Memory B cell (primary cell): ENCODE measurements at places on chromosomes 4 and X.

DNA sequence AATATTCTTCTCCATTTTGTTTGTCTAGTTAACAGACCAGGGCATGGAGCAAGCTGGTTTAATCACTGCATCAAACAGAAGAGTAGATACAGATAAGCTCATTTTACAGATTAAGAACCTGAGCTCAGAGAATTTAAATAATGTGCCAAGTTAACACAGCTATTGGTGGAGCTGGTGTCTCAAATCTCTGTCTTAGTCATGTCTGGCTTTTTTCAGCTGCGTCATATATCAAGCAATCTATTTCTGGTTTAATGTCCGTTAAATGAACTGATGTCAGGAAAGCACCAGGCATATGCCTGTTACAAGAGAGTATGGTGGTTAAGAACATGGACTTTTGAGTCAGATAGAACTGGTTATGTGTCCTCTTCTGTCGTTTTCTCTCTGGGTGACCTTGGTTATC is 79.8 kb upstream of the ADGRA3 start:
- H3K4me3 ChIP-seq: no peak overlapping the region
- H3K4me1 ChIP-seq: no peaks in the 10 kb centered on the region
- no peak for DNase-seq
- H3K27ac ChIP-seq: no peak overlapping the region
- H3K36me3 ChIP-seq: no peaks in the 10 kb centered on the region
- H3K27me3 ChIP-seq: no peaks in the 10 kb centered on the region

DNA sequence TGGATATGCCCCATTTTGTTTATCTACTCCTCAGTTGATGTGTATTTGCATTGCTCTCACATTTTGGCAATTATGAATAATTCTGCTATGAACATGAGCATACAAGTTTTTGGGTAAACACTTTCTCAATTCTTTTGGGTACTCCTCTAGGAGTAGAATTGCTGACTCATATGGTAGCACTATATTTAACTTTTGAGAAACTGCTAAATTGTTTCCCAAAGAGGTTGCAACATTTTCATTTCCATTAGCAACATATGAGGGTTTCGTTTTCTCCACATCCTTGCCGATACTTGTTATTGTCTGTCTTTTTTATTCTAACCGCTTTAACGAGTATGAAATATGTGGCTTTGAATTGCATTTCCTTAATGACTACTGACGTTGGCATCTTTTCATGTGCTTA is 185.4 kb downstream of the TSPAN5 start:
- no peak for DNase-seq
- H3K4me3 ChIP-seq: no peak overlapping the region
- peaks cover 9% of the 10 kb centered on the region for H3K36me3 ChIP-seq
- H3K27me3 ChIP-seq: no peaks in the 10 kb centered on the region

DNA sequence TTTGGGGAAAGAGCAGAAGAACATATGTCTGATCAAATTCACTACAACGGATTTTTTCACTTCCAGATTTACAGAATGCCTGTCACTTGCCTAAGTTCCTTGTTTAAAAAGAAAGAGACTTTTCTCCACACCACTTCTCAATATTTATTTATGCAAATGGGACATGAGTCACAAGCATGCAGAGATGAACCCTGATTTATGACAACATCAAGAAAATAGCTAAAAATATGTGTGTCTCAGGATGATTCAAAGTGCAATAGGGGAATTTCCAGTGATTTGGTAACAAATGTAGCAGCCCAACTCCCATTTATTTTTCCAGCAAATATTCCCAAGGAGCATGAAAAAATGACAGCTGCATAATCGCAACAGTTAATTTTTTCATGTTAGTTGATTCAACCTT is 180.4 kb upstream of the FAT1 start:
- no peak for DNase-seq
- no peak overlapping the region for H3K4me3 ChIP-seq

- H3K4me1 ChIP-seq: peaks cover 4% of the 10 kb centered on the region
- DNase-seq: no peak
- H3K4me3 ChIP-seq: no peak overlapping the region
- H3K27ac ChIP-seq: no peak overlapping the region
- no peaks in the 10 kb centered on the region for H3K27me3 ChIP-seq
Observed at GRCh38 chr4:82866706-82867385, 24.1 kb downstream of the SEC31A start.

DNA sequence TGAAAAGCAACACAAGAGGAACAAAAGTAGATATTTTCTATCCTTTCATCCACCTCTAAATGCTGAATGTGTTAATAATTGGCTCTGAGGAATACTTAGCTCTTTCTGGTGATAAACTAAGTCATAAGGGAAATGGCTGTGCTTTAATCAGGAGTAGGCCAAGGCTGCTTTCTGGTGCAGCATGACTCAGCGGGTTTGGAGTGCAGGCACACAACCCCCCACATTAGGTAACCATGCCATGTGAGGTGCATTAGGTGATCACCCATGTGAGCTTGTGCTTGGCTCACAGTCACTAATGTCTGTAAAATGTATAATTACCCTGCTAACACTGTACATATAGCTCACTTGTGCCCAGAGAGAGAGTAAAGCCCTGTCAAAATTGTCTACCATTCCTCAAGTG is 57.2 kb downstream of the USP38 start:
- H3K36me3 ChIP-seq: peaks cover 3% of the 10 kb centered on the region
- H3K4me1 ChIP-seq: no peaks in the 10 kb centered on the region
- no peak overlapping the region for H3K27ac ChIP-seq
- no peak for DNase-seq

DNA sequence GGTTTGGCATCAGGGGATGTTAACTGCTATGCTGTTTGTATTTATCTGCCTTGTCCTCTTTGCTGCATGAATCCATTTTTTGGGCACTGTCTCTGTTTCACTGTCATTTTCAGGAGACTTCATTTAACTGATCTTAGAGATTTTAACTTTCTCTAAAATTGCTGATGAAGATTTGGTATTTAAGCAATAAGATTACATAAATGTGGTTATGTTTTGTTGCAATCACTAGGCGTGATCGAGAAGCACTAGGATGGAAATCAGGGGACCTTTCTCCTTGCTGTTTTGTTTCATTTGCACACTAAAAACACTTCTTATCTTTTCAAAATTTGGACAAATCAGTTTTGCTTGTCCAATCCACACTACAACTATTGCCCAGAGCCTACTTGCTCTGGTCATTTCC is 15.4 kb downstream of the CXCL2 start:
- H3K36me3 ChIP-seq: no peaks in the 10 kb centered on the region
- no peak overlapping the region for H3K27ac ChIP-seq
- no peaks in the 10 kb centered on the region for H3K4me1 ChIP-seq
- H3K4me3 ChIP-seq: no peak overlapping the region
- no peak for DNase-seq

GRCh38 chr4:1490011-1490653 is 83.9 kb upstream of the NKX1-1 start:
- H3K27ac ChIP-seq: no peak overlapping the region
- H3K4me1 ChIP-seq: no peaks in the 10 kb centered on the region
- no peak for DNase-seq
- peaks cover 10% of the 10 kb centered on the region for H3K27me3 ChIP-seq
- no peak overlapping the region for H3K4me3 ChIP-seq

DNA sequence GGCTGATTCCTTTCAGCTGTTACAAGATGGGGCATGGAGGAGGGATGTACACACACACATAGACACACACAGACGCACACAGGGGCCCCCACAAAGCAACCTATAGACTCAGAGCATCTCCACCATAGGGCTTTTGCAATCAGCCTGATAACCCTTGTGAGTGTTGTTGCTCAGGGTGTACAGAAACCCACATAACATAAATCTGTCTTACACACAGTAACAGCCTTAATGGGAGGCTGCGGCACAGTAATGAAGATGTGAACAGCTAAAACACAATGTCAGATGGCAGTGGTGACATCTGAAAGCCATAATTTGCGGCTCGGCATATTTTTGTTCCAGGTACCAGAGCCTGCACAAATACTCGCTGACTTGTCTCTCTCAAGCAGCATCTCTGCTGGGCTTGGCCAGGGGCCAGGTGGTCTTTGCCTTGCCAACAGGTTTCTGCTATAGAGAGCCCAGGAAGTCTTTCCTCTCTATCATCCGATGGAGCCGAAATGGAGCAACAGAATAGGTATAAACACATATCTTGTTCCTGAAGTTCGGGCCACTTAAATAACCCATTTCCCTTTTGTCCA is 357.2 kb upstream of the GATB start:
- no peak for DNase-seq
- no peaks in the 10 kb centered on the region for H3K36me3 ChIP-seq
- peaks cover 12% of the 10 kb centered on the region for H3K4me1 ChIP-seq

DNA sequence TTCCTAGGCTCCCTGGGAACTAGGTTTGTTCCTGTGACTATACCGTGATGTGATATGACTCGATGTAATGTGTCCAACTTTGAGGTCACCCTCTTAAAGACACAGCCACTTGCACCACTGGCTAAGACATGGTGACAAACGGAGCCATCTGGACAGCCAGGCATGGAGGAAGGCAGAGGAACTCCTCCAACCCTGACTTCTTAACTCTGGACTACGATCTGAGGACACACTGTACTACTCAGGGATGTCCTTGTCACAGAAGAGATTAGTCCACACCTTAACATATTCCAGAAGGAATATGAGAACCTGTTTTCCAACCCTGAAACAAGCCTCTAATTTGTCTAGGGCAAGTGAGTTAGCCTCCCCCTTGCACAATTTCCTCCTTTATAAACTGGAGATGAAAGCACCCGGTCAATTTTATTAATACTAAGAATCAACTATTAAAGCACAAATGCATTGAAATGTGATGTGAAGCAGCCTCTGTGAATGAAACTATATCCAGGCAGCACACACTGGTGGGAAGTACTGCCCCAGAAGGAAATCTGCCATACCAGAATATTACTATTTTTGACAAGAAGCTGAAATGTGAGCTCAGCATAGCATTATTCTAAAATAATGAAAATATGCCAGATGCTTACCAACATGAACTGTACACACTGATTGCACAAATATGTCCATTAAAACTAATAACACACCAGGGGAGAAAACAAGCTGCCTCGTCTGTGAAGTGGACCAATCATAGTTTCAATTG is 47.3 kb downstream of the TSPAN5 start:
- H3K27ac ChIP-seq: no peak overlapping the region
- no peaks in the 10 kb centered on the region for H3K27me3 ChIP-seq
- no peaks in the 10 kb centered on the region for H3K36me3 ChIP-seq

- H3K27ac ChIP-seq: no peak overlapping the region
- H3K4me3 ChIP-seq: no peak overlapping the region
- H3K4me1 ChIP-seq: peaks cover 3% of the 10 kb centered on the region
- H3K36me3 ChIP-seq: peaks cover 2% of the 10 kb centered on the region
- H3K27me3 ChIP-seq: no peaks in the 10 kb centered on the region
Observed at GRCh38 chrX:109684136-109684535, 48.9 kb downstream of the ACSL4 start.

DNA sequence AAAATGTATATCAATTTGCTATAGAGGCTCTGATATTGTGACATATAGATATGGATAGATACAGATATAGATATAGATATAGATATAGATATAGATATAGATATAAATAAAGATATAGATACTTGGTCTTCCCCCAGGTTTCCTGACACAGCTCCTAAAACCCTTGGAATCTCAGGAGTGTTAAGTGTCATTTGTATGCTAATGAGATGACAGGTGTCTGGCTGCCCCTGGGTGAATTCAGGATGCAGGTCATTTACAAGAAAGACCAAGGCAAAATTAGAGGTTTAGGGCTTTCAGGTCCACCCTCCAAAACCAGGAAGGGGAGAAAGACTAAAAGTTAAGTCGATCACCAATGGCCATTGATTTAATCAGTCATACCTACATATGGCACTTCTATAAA is 1034.8 kb downstream of the PDHA2 start:
- no peaks in the 10 kb centered on the region for H3K4me1 ChIP-seq
- H3K27me3 ChIP-seq: no peaks in the 10 kb centered on the region
- no peaks in the 10 kb centered on the region for H3K36me3 ChIP-seq
- no peak overlapping the region for H3K4me3 ChIP-seq

DNA sequence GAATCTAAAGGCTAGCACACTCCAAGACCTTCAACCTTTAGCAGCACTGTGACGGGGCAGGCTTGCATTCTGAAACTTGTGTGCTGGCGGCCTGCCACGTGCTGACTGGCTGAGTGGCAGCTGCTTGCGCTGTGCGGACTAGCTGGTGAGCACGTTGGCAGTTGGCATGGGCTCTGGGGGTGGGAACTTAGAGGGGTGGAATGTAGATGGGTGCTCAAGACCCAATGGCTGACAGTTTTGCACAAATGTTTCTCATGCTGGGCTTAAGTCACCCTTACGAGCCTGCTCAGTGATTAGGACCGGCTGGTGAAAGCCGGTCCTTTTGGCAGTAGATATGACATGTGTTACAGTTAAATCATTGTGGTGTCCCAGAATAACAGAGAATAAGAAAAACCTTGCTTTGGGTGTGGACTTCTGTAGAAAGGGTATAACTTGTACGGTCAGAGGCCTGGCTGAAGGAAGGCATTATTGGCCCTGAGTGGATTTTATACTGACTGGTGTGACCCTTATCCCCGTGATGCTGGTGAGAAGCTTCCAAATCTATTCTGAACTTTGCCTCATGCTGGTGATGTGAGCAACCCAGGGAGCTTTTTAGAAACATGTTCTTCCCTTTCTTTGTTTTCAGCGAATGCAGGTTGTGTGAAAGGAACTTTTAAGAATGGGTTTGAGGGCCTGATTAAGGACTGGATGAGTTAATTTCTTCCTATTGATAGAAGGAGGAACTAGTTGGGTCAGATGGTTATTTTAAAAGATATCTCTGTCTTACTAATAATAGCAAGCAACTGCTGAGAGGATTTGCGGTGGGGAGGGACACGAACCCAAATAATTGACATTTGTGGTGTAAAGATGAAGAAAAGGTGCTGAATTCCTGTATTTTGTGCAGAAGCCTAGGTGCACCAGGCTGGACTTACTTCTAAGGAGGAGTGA is 107.4 kb upstream of the SLC4A4 start:
- no peaks in the 10 kb centered on the region for H3K4me1 ChIP-seq
- DNase-seq: no peak

DNA sequence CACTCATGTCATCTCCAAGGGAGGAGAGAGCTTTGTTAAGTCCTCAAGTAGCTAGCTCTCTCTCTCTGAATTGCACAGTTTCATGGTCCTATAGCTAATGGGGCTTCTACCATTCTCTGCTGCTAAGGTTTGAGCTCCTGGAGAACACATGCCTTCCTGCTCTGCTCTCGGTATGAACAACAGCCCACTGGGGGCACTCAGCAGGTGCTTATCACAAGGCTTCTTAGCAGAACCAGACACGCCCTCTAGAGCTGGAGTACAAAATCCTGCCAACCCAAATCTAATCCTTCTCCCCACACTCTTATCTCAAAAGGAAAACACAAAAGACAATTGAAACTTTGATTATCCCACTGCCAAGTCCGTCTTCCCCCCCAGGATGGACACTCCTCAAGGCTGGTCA is 176.5 kb downstream of the HS3ST1 start:
- no peaks in the 10 kb centered on the region for H3K36me3 ChIP-seq
- no peaks in the 10 kb centered on the region for H3K27me3 ChIP-seq
- DNase-seq: no peak
- peaks cover 18% of the 10 kb centered on the region for H3K4me1 ChIP-seq
